ENCODE measurements at places on chromosomes 16 and 17. TPM values are rescaled to one million over a fixed set of nuclear protein-coding genes. Genes with fewer than 3 reads are reported as not detected.

AURKB gene
- 72.3 TPM for total RNA-seq

SLC12A4 gene
- total RNA-seq: 29.3 TPM

ABCA10 gene
- 0.12 TPM for total RNA-seq

KLHL10 gene
- total RNA-seq: not detected

ATF7IP2 gene
- 6.2 TPM for total RNA-seq

CARD14 gene
- total RNA-seq: 2.3 TPM

PVALEF gene
- total RNA-seq: not detected

BAIAP3 gene
- total RNA-seq: 13.1 TPM

- DNase-seq: no peak
These were observed 43.6 kb upstream of the PEMT start for GRCh38 chr17:17635126-17635525.

- no peak for DNase-seq
These were observed 2338.4 kb downstream of the TP53TG3F start for GRCh38 chr16:35797811-35798210.

DNA sequence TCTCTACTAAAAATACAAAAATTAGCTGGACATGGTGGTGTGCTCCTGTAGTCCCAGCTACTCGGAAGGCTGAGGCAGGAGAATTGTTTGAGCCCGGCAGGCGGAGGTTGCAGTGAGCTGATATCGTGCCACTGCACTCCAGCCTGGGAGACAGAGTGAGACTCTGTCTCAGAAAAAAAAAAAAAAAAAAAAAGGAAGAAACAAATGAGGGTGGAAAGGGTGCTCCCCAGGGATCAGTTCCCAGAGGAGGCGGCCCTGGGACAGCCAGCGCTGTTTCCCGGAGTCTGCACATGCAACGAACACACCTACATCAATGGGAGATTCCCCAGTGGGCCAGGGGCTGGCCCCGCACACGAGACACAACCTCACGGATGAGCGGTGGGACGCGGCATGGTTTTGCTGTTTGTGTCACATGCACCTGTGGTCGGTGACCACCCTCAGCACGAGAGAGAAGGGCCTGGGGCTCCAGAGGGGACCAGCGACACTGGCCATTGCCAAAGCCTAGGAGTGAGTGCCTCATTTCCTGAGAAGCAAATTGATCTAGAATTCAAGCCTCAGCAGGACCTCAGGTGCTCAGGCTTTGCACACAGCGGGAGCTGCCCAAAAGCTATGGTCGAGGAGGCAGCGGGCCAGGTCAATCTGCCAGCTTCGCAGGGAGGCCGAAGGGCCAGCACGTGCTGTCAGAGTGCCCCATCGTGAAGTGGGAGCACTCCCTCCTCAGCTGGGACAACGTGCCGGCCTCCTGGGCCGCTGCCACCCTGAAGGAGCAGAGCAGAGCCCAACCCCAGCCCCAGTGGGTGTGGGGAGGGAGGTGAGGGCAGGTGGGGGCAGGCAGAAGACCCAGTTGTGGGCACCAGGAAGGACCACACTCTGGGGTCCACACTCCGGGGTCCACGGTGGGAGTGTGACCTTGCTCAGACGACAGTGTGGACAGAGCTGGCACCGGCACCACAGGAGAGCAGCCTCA lies 13.8 kb upstream of the WDR45B start:
- no peak for DNase-seq

- DNase-seq: no peak
These were observed 4.7 kb downstream of the ITGAE start for GRCh38 chr17:3796110-3796821.

DNA sequence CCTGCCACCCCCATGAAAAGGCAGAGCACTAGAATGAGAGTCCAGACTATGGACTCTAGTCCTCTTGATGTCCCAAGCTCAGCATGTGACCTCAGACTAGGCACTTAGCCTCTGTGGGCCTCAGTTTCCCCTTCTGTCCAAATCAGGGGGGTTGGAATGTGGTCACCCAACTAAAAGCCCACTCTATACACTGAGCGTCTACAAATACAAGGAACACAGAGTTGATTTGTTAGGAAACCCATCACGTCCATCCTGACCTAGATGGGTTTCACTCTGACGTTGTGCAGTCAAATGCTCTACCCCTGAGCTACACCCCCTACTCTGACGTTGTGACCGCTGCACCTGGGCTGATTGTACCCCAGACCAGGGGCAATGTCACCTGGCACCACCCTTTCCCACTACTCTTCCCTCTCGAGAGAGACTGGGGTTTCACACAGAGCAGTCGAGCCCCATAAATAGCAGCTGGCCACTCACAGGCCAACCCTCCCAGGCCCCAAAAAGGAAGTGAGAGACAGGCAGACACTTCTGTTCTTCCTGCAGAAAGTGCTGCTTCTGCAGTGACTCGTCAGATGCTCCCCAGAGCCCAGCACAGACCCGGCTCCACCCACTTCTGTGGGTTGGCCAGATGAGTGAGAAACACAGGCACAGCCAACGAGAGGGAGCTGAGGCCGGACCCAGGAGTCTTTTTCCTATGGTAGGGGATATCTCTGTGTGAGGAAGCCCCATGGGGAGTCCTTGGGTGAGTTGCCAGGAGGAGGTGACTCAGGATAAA lies 16.1 kb upstream of the TNFRSF13B start:
- DNase-seq: peak; percentile 77

GRCh38 chr16:52456368-52456767 lies 90.6 kb downstream of the TOX3 start:
- DNase-seq: no peak

DNA sequence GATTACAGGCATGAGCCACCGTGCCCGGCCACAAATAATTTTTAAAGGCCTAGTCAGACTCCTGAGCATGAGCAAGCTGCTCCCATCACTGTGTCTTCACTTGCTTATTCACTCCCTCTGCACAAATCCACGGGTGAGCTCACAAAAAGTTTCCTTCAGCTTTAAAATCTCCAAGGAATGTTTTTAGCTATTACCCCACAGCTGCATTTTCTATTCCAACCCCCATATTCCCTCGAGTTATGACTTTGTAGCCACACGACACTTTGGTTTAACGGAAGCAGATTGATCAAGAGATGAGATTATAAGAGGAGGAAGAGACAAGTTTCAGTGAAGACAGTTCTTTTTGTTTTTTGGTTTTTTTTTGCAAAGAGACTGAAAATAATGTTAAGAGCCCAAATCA lies 49.1 kb upstream of the SLC25A19 start:
- no peak for DNase-seq

- no peak for DNase-seq
These were observed 2.4 kb upstream of the B9D1 start for GRCh38 chr17:19364699-19365498.

DNA sequence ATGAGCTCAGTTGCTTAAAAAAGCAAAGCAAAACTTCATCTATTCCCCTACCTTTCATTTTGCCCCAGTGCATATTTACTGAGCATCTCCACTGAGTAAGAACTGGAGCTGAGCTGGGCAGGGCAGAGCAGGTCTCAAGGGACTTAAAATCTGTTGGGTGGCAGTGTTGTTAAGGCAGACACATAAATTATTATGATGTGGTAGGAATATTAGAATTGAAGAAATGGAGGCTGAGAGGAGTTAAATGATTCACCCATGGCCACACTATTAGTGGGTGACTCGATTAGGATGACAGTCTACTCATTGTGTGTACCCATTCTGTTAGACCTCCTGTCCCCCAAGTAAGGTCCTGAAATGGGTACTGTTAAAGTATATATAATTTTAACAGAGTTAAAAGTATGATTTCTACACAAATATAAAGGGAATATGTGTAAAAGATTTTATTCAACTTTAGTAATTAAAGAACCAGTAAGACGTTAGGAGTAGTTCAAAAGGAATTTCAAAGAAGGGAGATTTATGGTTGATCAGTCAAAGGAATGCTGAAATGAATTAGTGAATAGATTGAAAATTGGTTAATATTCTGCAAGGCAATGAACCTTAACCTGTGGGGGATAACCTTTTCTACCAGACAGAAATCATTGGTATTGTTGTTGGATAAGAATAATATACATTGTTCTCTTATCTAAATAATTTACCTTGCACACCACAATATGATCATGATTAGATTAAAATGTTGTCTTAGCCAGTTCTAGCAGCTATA lies 17.5 kb downstream of the ITGB3 start:
- DNase-seq: no peak

- DNase-seq: no peak
These were observed 10.4 kb downstream of the ABR start for GRCh38 chr17:1169221-1169928.

DNA sequence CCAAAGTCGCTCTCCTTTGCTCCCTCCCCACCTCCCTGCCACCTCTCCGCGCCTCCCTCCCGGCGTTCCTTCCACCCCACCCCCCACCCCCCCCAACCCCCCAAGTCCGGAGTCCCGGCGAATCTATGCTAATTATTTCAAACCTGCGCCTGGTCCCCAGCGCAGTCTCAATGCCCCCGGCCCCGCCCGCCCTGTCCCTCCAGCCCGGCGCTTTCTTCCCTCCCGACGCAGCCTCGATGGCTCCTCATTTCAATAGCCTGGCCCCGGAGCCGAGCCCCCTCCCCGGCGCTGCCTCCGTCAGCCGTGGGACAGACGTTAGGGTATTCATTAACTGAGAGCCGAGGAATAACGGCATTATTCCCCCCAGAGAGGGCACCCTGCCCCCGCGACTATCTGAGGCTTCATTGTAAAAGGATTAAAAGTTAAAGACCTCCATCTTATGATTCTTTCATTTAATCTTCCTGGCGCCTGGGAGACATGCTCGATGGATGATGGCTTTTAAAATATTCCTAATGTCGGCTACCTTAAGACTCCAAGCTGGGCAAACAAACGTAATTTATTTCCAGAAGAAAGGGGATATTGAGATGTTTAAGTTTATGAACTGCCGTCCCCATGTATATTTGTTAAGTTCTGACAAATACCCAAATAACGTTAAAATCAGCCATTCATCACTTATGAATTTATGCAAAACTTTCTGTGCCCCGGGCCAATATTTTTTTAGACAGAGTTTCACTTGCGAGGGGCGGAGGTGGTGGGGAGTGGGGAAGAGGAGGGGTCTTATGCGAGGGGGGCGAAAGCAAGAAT lies 3.4 kb downstream of the NOG start:
- no peak for DNase-seq

GRCh38 chr17:20156196-20157000 lies 147.2 kb downstream of the SPECC1 start:
- DNase-seq: peak; percentile 84

- no peak for DNase-seq
These were observed 225.7 kb downstream of the CBLN1 start for GRCh38 chr16:49055824-49056545.

DNA sequence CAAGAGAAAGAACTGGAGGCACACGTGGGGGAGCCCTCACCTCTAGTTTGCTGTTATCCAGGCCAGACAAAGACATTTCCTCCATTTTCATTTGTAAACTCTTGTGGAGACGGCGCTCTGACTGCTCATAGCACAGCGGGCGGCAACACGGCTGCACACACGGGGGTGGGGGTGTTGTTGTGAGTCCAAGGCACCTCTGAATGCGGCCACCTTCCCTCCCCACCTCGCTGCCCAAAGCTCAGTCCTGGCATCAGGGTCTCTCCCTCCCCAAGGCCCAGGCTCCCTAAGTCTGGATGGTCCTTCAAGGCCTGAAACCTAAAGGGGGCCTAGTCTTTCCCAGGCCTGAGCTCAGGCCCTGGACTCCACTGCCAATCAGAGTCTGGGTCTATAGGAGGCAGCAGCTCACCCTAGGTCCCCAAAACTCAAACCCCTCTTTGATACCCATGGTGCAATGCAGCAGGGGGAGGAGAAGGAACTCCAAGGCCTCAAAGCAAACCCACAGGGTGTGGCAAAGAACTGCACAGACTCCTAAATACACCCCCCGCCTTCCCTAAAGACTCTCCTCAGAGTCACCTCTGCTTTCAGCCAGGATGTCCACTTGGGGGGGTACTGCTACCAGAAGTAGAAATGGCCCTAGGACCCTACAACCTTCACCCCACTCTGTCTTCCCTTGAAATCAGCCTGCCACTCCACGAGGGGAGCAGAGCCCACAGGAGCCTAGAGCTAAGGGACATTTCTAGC lies 1.5 kb downstream of the ATXN7L3 start:
- DNase-seq: peak; percentile 64

DNA sequence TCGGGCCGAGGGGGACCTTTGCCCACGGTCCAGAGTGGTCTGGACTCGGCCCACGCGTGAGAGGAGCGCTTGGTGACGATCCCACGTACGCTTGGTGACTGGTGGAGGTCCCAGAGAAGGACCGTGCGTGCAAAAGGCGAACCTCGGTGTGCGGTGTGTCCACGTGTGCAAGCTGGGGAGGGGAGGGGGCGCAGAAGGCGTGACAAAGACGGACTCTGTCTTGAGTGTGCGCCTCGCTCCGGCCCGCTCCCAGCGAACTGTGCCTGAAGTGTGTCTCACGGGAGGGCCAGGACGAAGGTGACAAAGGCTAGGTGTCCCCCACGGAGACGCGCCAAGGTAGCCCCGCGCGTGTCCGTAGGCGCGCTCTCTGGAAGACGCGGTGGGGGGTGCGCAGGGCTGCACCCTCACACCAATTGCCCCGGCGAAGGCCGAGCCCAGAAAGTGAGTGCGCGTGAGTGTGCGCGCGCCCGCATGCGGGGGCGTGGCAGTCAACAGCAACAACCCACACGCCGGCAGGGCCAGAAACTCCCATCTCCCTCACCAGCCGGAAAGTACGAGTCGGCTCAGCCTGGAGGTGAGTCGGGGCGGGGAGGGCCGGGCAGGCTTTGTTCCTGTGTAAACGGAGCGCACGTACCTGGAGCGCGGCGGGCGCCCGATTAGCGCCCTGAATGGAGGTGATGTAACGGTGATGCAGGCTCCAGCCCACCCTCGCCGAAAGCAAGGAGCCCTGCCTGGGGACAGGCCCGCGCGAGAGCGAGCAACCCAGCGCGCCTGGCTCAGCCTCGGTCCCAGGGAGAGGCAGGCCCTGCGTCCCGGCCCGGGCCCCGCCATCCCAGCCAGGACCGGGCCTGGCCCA lies at the start of gene GPRC5C:
TSS of gene GPRC5C (plus strand) at position 521 of the 856 bp plus-strand sequence. CDS start 7,689 bp downstream, outside the sequence.
- DNase-seq: peak; percentile 97

GRCh38 chr17:61480414-61480807 lies 28.2 kb downstream of the TBX4 start:
- DNase-seq: no peak

GRCh38 chr17:34556931-34557330 lies 22.5 kb upstream of the TMEM132E start:
- DNase-seq: no peak

DNA sequence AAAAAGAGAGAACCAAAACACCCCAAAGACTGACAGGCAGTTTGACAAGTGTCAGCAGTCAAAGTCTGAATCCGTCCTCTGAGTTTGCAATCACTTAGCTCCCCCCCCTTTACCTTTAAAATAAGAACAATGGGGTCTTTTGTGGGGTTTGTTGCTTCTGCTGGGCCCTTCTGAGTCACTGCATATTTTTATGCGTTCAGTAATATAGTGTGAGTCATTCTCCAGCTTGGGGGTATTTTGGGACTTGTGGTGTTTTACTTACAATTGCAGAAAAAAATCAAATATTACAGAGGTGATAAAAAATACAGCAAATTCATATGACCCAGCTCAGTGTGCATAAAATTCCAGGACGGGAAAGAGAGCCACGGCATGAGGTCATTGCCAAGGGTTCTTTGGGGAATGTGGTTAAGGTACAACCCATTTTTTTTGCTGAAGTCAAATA lies 120.1 kb downstream of the CYLD start:
- DNase-seq: peak; percentile 82
